GM04504 (cell line): ENCODE measurements at places on chromosomes 1 and 21.

GRCh38 chr1:177137814-177138213 lies 26.7 kb downstream of the ASTN1 start:
- no peak for DNase-seq

GRCh38 chr1:37954316-37954971 lies 7.6 kb upstream of the INPP5B start:
- DNase-seq: no peak

DNA sequence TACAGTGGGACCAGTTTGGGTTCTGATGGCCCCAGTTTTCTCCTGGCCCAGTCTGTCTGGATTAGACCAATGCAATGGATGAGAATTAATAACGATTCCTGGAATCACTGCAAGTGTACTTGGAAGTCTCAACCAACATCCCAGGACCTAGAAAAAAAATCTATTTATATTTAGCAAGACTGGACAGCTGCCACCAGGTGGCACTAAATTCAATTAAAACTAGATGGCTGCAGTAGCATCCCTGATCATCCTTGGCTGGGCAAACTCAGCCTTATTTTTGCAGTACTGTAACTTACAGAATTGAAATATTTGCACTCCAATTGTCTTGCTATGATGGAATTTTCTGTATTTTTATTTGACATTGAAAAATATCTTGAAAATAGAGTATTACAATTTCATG lies 165.7 kb downstream of the NCAM2 start:
- DNase-seq: peak; percentile 35

GRCh38 chr21:15197696-15198095 lies 132.9 kb upstream of the NRIP1 start:
- DNase-seq: no peak

- DNase-seq: no peak
Observed at GRCh38 chr21:26557106-26557505, 16.0 kb downstream of the CYYR1 start.

GRCh38 chr1:150257624-150258585 lies at the start of gene CA14:
TSS of gene CA14 (plus strand) at chr1:150257774. CDS start at chr1:150258129, 355 bp downstream.
- no peak for DNase-seq

- no peak for DNase-seq
Observed at GRCh38 chr1:36847761-36848160, 186.6 kb downstream of the GRIK3 start.

GRCh38 chr1:46652321-46653100 lies 15.7 kb downstream of the ATPAF1 start:
- DNase-seq: no peak

DNA sequence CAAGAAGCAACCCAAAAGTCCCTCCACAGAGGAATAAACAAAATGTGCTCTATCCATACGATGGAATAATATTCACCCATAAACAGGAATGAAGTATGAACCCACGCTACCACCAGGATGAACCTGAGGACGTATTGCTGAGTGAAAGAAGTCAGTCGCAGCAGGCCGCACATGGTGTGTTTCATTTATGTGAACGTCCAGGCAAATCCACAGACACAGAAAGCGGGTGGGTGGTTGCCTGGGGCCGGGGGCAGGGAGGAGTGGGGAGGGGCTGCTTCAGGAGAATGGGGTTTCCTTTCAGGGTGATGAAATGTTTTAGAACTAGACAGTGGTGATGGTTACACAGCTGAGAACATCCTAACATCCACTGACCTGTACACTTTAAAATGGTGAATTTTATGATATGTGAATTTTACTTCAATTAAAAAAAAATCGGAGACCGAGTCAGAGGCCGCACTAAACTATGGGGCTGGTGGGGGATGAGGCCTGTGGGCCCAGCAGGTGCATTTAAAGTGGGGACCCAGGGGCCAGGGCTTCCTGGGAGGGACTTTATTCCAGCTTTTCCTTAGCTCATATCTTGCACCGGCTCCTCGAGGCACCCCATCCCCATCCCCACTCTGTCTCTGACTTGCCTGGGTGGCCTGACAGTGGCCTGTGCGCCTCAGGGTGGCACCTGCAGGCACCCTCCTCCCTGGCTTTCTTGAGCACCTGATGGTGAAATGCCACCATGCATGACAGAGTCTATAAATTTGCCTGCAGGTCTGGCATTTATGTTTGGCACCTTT lies 392.6 kb upstream of the VAMP3 start:
- no peak for DNase-seq

GRCh38 chr21:35593000-35593502 lies 467.3 kb downstream of the SETD4 start:
- DNase-seq: no peak

- DNase-seq: no peak
Observed at GRCh38 chr1:22721122-22721873, 10.7 kb downstream of the EPHB2 start.

DNA sequence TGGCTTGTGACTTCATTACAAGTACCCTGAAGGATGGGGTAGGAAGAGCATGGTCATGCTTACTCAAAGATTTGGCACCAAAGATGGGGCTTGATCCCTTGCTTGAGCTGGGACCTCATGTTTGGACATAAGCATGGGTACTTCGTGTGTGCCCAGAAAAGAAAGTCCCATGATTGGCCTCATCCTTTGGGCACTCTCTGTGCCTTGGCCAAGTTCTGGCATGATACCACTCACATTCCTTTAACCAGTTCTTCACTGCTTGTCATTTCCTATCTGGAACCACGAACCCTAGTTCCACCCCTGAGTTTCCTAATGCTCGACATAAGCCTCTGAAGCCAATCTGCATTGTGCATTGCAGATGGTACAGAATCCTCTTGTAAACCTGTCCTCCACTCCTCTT lies 107.0 kb downstream of the NAV1 start:
- no peak for DNase-seq

GRCh38 chr1:171345536-171345935 lies 31.6 kb downstream of the FMO4 start:
- DNase-seq: no peak

DNA sequence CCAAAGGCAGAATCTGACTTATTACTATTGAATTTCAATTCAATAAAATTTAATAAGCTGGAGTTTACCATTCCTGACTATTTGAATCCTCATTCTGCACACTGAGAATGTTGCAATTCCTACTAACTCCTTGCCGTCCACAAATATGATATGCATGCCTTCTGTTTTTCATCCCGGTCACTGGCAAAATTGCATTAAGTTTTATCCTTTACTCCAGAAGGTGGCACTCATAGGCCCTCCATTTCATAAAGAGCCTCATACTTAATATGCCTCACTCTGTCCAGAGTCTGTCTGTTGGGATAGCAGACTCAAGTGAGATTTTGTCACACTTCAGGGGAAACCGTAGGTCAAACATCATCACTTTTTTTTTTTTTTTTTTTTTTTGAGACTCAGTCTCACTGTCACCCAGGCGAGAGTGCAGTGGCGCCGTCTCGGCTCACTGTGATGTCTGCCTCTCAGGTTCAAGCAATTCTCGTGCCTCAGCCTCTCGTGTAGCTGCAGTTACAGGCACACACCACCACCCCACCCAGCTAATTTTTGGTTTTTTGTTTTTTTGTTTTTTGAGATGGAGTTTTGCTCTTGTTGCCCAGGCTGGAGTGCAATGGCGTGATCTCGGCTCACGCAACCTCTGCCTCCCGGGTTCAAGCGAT lies 27.3 kb downstream of the F11R start:
- DNase-seq: peak; percentile 55

DNA sequence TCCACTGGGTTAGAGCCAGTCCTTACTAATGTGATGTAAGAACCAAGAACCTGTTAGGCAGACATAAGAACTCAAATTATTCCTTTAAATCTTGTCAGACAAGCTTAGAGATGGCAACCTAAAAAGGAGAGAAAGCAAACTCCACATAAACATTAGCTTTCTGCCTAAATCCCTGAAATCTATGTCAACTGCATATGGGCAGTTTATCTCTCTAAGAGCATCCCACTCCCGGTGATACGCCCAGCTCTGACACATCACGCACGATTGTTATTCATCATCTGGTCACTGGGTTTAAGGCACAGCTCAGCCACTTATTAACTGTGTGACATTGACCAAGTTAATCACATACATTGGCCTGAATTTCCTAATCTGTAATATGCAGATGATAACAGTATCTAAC lies 323.7 kb downstream of the HHIPL2 start:
- no peak for DNase-seq

DNA sequence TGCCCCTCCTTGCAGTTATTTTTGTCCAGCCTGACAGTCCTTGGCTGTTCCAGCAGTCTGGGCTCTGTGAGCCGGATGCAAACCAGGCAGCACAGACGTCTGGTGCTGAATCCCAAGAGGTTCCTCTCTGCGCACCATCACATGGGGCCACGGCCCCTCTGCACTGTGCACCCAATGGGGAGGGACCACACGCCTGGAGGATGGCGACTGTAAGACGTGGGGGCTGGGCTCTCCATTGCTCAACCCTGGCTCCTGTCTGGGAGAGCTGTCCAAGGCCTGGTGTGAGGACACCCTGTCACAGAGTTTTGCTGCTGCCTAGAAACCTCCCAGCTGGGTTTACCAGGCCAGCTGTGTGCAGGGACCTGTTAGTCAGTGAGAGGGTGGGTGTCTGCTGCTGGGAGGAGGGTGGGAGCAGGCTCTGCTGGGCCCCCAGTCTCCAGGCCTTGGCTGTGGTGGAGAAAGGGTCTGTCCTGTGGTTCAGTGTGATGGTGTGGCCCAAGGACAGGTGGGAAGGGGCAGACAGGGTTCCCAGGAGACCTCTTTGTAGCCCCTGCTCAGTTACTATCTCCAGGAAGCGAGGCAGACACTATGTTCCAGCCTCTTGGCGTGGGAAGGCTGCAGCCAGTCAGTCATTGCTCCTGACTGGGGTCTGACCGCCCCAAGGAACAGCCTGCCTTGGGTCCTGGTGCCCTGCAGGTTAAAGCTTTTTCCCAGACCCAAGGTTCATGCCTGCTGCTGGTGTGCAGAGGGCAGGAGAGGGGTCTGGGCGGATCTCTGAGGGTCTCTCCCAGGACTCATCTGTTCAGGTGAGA lies 13.8 kb downstream of the HEYL start:
- DNase-seq: peak; percentile 28

GRCh38 chr1:246800756-246801155 lies 76.5 kb downstream of the SCCPDH start:
- DNase-seq: no peak

DNA sequence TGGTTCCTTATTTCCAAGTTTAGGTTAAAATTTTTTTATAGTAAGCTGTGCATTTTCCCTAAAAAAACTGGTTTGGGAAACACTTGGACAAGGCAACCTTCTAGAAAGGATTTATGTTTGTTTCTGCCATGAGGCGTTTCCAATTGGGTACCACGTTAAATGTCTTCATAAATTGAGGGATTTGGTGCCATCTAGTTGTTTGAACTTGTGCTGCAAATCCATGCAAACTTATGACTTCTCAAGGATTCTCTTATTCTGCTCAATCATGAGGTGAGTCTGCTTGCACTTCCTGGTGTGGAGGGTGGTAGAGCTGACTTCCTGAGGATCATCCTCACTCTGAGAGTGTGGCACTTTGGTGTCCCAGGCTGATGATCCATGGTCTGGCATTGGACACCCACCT lies 123.3 kb downstream of the PCNX2 start:
- DNase-seq: no peak

DNA sequence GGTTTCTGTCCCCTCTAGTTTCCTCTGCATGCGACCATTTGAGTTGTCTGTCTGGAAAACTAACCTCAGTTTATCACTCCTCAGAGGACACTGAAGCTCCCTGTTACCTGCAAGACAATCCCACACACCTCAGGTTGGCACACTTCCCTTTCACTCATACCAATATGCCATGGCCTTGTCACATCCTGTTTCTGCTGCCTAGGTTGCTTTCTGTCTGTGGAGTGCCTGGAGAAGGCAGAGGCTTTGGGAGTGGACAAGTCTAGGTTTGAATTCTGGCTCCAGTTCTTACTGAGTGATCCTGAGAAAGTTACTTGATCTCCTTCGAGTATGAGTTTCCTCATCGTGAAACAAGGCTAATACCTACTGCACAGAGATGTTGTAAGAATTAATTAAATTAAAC lies 171.5 kb upstream of the CACYBP start:
- no peak for DNase-seq

DNA sequence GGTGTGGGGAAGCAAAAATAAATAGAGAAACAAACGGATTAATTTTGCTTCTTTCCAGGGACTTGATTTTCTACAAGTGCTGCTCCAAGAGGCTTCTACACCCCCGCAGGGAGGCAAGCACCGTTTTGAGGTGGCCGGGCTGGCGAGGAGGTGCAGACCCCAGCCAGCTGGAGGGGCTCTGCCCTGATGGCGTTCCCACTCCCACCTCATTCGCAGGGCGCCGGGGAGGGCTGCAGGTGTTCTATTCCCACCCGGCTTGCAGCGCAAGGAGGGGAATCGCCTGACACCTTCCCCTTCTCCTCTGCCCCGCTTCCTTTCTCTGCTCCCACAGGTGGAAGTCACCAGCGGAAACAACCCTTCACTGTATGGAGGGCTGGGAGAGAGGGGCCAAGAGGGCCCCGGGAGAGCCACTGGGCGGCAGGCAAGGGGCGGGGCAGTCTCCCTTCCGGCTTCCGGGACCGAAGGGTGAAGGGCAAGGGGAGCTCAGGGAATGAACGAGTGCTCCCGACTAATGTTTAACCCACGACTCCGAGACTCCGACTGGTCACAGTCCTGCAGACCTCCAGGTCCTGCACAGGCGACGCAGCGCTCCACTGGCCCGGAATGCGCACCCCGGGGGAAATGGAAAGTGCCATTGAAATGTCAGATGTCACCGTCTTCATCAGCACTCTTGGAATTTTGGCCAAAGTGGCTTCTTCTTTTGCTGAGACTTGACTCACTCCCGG lies 29.1 kb downstream of the TEX35 start:
- no peak for DNase-seq

DNA sequence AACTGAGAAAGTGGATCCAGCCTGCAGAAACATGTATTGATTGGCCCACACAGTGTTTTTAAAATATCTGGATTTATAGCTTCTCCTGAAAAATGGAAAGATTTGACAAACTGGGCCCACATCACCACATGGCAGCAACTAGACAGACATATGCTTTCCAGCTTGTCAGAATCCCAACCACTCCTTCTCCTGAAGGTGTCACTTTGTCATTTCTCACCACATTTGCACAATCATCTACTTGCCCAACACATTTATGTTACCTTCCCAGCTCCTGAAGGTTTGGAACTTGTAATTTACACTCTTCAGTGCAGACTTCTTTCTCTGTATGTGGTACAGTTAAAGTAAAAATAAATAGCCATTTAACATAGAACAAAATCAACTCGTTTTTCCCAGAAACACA lies 126.1 kb upstream of the KIAA1614 start:
- DNase-seq: no peak

- no peak for DNase-seq
Observed at GRCh38 chr1:36849956-36850355, 184.4 kb downstream of the GRIK3 start.

- no peak for DNase-seq
Observed at GRCh38 chr1:8472668-8473067, 154.8 kb downstream of the SLC45A1 start.

DNA sequence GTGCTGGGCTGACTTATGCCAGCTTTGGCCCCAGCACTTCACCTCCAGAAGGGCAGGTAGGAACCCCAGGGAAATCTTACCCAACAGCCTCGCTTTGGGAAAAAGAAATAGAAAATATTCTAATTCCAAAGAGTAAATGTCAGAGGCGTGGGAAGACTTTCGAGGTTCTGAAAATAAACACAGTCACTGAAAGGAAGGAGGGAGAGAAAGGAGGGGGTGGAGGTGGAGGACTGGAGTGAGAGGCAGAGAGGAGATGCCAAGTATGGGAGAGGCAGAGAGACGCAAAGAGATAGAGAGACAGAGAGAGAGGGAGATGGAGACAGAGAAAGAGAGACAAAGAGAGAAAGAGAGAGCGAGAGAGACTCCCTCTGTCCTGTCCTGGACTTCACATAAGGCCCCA lies 395.0 kb downstream of the PTPRU start:
- DNase-seq: no peak

GRCh38 chr1:44031252-44032169 lies at the start of gene SLC6A9:
TSS of gene SLC6A9 (minus strand) at chr1:44031462. CDS start at chr1:44024277, 7,185 bp downstream.
- DNase-seq: peak; percentile 63

- DNase-seq: no peak
Observed at GRCh38 chr21:33390479-33390878, 12.7 kb upstream of the IFNGR2 start.
